T follicular helper cell (primary cell): ENCODE measurements at places on chromosomes 2 and 18.
A peak's percentile ranks its signal among the peaks of the same experiment; 100 is the strongest.

DNA sequence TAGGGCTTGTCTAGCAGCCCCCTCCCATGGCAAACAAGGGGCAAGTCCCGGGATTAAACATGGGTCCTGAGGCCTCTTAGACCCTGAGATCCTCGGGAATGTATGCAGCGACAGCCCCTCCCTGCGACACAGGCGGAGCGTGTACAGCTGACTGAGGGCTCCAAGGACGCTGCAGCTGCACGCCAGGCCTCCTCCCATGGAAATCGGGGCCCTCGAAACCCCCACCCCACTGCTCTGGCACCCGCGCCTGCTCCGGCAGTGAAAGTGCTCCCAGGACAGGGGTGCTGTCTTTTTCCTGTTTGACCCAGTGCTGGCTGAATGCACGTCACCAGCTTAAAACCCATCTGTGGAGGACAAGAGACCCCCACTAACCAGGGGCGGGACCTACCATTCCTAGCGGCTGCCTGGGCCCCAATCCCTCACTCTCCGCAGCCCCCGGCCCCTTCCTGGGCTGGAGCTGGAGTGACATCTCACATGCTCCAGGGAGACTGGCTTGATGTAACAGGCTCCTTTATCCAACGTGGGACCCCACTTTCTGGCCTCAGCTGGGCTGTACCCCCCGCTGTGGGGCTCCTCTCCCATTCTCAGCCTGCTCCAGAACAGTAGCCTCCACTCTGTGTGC is 247.7 kb downstream of the TWIST2 start:
- DNase-seq: no peak

DNA sequence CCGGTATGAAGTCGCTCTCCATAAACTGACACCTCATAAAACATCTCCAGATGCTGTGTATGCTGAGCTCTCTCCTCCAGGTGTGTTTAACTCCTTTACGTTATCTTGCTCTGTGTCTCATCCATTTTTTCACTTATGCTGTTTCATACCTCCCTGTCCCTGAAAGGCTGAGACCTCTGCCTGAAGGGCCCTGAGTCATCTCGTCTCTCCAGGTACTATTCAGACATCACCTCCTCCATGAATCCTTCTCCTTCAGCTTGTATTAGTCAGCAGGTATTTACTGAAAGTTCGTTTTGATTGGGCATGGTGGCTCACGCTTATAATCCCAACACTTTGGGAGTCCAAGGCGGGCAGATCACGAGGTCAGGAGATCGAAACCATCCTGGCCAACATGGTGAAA is 244.5 kb upstream of the EPHA4 start:
- DNase-seq: no peak

DNA sequence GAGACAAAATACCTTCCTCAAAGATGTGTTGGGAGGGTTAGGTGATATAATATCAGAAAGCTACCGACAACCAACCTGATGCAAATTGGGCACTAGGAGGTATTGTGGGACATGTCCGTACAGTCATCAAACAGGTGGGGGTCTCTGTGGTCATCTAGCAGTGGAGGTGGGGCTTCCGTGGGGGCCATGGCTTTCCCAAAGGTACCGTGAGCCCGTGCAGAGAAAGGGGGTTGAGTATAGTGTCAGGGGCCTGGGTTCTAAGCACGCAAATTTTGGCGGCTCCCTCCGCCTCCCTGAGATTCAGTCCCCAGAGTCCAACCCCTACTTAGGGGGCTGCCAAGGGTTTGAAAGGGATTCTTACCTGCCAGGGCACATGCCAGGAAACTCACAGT is 32.6 kb downstream of the HJURP start:
- no peak for DNase-seq

- DNase-seq: no peak
Observed at GRCh38 chr2:29528891-29529520, 392.4 kb downstream of the ALK start.

DNA sequence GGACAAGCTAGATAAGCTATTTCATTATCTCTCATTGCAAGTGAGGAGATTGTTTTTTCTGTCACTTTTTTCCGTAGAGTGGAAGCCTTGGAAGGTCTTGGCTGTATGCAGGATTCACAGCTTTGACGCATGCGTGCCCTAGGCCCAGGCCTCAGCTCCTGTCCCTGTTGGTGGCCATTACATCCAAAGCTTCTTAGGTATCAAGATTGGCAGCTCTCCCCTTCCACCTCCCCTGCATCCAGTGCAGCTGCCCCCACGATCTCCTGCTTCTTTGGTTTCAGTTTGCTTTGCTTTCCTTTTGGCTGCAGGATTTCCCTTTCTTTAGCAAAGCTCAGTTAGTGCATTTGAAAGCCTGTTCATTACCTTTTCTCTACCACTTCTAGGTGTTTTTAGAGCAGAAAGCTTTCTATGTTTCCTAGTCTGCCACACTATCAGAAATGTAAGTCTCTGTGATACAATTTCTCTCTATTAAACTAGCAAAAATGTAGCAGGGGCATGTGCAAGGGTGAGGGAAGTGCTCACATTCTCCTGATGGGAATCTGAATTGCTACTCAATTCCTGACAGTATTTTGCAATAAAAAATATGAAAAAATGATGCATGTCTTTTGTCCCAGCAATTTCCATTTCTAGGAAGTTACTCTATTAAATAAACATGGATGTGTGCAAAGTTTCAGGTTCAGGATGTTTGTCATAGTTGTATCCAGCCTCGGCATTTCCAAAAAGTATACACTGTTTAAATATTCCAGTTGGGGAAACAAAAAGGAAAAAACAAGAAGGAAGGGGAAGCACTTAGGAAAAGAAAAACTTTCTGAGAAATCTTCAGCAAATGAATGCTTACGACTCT is 91.2 kb downstream of the LIPG start:
- no peak for DNase-seq

DNA sequence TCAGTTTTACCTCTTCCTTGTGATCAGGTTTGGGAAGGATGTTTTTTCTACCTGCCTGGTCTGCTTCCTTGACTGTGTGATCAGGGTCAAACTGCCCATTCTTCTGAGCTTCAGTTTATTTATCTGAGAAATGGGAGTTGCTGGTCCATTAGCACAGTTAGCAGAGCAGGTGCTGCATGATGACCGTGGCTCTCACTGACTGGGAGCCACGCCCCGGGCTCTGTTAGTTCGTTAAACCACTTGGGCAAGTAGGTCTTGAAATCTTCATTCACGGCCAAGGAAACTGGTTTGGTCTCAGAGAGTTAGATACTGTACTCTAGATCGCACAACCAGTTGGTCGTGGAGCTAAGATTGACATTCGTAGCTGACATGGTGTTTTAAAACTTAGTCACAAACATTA is 41.7 kb downstream of the INPP5D start:
- no peak for DNase-seq

- DNase-seq: no peak
Observed at GRCh38 chr2:219332542-219332941, at the start of gene RESP18. Gene RESP18 (minus strand): TSS chr2:219332744.

- no peak for DNase-seq
Observed at GRCh38 chr2:170740660-170741059, 25.5 kb downstream of the SP5 start.

DNA sequence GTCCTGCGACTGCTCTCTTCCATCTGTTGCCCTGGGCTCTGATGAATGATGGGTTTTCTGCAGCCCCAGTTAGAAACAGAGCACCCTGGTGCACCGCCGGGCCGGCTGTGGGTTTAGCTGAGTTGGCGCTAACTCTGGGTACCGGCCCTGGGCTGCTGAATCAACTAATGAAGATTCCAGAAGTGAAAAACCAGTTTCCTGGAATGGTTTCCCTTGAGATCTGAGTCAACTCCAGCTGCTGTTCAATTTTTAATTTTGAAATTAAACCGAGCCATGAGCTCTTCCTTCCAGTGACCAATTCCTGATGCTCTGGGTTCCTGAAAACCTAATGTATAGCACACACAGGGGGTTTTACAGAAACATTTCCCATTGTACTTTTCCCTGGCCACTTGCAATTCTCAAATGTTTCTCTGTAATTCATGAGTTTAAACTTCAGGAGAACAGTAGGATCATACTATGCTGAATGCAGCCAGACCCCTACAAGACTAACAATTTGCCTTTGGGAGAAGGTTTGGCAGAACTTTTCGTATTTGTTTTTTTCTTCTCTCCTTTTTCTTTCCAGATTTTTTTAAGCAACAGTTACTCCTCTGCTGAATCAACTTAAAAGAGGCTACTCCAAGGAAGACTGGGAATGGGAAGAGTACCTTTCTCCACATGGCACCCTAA is 5.5 kb downstream of the COL6A3 start:
- DNase-seq: no peak

- DNase-seq: no peak
Observed at GRCh38 chr2:142150453-142150852, 19.6 kb upstream of the LRP1B start.

GRCh38 chr2:128735296-128735960 is 416.8 kb upstream of the HS6ST1 start:
- DNase-seq: no peak

GRCh38 chr2:100731535-100731981 is 88.4 kb upstream of the NPAS2 start:
- DNase-seq: no peak

GRCh38 chr2:119519057-119519408 is 5.2 kb downstream of the SCTR start:
- DNase-seq: no peak

- DNase-seq: no peak
Observed at GRCh38 chr2:6835467-6835866, 30.2 kb downstream of the CMPK2 start.

DNA sequence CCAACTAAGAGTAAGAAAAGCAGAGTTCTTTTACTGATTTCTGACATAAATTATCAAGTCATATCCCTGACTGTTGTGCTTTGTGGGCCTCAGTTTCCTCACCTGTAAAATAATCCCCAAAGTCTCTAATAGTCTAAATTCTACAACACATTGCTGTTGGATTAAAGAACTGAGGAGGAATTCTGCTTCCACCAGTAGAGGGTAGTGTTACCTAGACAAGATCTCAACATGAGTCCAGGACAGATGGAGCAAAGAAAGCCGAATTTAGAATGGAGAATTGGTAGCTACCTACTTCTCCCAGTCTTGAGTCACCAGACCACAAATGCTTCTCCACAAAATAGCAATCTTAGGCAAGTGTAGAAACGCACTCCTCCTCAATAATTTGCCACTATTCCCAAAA is 462.5 kb upstream of the FSHR start:
- no peak for DNase-seq

DNA sequence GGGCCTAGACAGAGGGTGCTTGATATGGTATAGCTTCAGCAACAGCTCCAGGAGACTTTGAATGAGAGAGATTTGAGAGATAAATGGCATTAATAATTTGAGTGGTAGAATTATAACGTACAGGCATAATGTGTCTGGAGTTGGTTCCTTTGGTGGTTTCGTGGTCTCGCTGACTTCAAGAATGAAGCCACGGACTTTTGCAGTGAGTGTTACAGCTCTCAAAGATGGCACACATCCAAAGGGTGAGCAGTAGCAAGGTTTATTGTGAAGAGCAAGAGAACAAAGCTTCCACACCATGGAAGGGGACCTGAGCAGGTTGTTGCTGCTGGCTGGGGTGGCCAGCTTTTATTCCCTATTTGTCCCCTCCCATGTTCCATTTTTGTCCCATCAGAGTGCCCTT is 23.1 kb downstream of the PDCD1 start:
- no peak for DNase-seq

- no peak for DNase-seq
Observed at GRCh38 chr2:121527009-121527682, 3.5 kb upstream of the RNU4ATAC start.

DNA sequence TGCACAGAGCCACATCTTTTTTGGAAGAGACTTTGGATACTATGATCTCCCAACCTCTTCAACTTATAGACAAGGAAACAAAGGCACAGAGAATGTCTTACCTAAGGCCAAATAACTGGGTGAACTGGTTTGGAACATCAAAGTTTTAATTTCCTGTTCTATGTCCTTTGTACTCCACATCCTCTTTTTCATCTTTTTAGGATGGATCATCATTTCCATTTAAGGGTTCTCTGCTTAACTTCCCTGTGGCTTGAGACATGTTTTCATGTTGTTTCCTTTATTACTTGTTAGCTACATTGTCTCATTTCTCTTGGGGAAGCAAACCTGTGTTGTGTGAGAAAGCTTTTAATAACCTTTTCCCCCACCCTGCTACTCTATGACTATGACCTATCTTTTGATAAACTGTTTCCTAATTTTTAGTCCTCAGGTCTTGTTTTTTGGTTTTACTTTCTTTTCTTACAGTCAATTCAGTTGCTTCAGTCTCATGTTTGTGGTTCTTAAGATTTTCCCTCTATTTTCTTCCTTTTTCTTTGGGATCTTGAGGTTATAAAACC is 22.5 kb upstream of the RMND5A start:
- no peak for DNase-seq

DNA sequence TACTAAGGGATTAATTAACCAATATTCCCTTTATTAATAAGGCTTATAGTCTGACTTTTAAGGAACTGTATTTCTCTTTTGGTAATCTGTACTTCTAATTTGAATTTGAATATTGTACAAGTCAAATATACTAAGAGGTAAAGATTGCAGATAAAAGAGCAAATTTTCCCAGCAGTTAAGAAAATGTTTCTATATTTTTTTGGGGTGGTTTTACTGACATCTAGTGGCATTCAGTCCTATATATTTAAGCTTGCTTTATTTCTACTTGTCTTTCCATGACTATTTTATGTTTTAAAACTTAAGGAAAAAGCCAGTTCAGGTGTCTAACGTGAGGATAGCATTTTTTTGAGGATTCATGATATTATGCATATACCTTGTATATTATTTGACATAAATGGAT is 41.6 kb downstream of the TDRD15 start:
- no peak for DNase-seq

DNA sequence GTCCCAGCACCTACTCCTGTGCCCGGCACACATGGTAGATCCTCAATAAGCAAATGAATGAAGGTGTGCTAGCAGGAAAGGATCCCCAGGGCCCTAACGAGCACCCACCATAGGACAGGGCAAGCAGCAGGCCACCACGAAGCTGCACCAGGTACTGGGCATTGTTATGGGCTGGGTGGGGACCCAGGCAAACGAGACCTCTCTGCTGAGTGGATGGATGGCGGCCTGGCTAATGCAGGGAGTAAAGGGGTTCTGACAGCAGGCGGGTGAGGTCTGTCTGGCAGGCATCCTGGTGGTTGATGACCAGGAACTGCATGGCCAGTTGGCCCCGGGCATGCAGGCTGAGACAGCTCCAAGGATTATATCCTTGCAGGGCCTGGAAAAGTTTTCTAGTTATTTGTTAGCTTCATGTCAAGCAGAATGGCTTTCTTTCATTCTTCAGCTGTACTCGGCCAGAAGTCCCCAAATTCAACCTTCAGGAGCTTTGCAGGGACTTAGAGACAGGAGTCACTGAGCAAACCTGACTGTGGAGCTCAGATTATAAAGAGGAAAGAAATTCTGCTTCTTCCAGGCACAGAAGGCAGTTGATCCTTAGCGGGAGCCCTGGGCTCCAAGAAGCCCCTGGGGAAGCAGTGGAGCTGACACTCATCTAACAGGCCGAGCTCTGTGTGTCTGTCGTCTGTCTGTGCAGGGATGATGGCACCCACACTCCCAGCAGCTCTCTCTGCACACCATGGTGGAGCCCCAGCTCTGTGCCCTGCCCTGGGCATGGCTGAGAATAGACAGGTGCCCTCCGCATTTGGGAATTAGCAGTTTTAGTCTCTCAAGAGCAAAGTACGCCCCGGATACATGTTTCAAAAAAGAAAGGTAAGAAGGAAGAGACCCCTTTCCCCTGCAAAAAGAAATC is 51.2 kb downstream of the SDC1 start:
- no peak for DNase-seq

GRCh38 chr2:239369631-239370161 is 31.1 kb downstream of the HDAC4 start:
- peak; percentile 70 for DNase-seq

GRCh38 chr2:128289439-128289838 is 29.2 kb downstream of the HS6ST1 start:
- no peak for DNase-seq
